ENCODE measurements at places on chromosomes 2 and 18.

GRCh38 chr2:22454826-22455485 lies 930.0 kb upstream of the KLHL29 start:
- DNase-seq, result no peak

GRCh38 chr2:84033347-84033974 lies 425.6 kb downstream of the SUCLG1 start:
- no peak for DNase-seq

- DNase-seq, result no peak
Measured at GRCh38 chr2:6923319-6923718, 6.1 kb downstream of the RNF144A start.

- DNase-seq, result no peak
Measured at GRCh38 chr18:7830468-7830867, 263.4 kb downstream of the PTPRM start.

GRCh38 chr18:22020127-22020866 lies 149.1 kb upstream of the GATA6 start:
- DNase-seq, result no peak

DNA sequence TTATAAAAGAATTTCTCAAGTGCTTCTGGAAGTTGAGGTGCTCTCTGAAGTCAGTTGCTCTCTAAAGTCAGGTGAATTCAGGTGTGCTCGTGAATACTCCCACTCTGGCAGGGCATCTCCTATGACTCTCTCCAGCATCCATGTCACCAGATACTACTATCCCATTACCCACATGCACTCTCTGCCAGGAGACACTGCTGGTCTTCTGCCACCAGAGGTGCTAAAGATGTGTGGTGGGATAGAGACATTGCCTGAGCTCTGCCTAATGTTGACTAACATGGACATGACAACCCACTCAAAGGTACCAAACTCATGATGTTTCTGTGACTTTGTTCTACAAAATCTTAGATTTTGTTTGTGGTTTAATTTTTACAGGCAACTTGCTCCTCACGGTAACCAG lies 106.4 kb upstream of the HNRNPA3 start:
- no peak for DNase-seq

DNA sequence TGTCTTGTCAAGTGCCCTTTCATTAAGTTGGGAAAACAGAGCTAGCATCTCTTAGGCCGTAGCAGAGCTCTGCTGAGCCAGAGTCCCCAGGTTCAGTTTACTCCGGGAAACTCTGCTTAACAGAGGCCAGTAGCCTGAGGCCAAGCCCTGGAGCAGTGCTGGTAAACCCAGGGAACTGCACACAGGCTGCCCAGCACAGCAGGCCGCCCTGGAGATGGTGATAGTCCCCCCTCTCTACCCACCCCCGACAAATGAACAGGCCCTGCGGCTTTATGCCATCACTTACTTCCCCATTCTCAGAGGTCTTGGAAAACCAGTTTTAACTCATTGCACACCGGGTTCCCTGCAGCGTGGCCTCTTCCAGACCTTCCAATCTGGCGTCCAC lies 3.5 kb downstream of the CNNM4 start:
- no peak for DNase-seq
